ENCODE measurements at places on chromosomes 7 and 10.
A peak's percentile ranks its signal among the peaks of the same experiment; 100 is the strongest.

- DNase-seq, result no peak
Measured at GRCh38 chr10:12241810-12242529, 46.0 kb downstream of the CDC123 start.

- no peak for DNase-seq
Measured at GRCh38 chr7:26664274-26664673, 200.1 kb downstream of the SKAP2 start.

GRCh38 chr7:147556317-147556716, 1034.2 kb upstream of the C7orf33 start:
- DNase-seq, result no peak

GRCh38 chr7:38398725-38399321, 125.4 kb upstream of the TARP start:
- DNase-seq, result no peak

- DNase-seq, result no peak
Measured at GRCh38 chr10:77072836-77073662, 564.6 kb downstream of the KCNMA1 start.

DNA sequence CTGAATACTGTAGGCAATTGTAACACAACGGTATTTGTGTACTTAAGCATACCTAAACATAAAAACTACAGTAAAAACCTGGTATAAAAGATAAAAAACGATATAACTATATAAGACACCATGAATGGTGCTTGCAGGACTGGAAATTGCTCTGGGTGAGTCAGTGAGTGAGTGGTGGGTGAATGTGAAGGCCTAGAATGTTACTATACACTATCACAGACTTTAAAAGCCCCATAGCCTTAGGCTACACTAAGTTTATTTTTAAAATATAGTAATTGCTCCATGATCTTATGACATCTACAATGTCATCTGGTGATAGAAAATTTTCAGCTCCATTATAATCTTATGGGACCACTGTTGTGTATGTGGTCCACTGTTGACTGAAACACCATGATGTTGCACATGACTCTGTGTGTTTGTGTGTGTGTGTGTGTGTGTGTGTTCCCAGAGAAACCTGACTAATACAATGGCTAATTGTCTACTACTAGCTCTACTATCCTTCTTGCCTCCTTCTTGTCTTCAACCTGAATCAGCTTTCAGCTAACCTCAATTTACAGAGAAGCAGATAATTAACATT, 27.6 kb upstream of the PRPF18 start:
- no peak for DNase-seq

DNA sequence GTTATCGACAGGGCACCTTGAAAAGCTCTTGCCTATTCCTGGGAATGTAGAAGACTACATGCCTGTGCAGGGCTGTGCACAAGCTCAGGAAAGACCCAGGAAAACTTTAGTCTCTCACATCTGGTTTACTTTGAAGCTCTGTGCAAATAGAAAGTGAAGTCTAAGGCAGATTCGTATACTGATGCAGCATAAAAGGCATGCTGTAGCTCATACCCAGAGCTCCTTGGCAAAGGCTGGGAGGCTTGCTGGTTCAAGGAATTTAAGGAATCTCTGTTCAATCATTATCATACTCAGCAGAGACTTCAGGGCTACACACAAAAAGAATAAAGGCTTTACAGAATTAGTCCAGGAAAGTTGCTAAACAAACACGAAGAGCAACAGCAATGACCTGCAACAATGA, 192.0 kb downstream of the OTUD1 start:
- DNase-seq, result no peak

GRCh38 chr10:79093658-79094411, 25.1 kb downstream of the ZMIZ1 start:
- DNase-seq, result no peak

DNA sequence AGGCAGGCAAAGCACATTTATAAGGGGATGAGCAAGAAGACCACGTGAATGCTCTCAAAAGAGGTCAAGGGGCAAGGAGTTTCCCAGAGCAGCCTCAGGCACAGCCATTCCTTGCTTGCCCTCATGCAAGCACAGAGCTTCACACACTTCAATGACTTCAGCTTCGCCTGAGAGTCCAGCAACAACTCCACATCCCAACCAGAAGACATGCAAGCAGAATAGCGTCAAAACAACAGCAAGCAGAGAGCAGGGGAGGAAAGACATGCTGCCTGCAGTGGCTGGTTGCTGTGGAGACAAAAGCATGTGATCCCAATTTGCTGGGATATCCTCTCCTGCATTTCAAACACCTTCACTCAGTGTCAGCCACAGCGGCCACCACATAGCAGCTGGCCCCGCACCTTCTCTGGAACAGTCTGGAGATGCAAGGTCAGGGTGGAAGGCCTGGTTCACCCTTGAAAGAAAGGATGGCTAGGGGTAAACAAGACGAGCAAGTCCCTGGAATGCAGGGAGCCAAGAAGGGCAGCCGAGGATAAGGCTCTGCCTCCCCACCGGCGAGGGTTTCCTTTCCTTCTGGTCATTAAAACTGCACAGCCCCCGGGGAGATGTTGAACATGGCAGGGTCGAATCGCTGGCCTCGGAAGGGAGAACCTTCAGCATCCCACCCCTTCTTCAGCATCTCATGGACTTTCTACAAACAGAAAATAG, 60.2 kb upstream of the CAMK2B start:
- DNase-seq, result peak; percentile 31
